ENCODE measurements at places on chromosomes 5 and 9.

DNA sequence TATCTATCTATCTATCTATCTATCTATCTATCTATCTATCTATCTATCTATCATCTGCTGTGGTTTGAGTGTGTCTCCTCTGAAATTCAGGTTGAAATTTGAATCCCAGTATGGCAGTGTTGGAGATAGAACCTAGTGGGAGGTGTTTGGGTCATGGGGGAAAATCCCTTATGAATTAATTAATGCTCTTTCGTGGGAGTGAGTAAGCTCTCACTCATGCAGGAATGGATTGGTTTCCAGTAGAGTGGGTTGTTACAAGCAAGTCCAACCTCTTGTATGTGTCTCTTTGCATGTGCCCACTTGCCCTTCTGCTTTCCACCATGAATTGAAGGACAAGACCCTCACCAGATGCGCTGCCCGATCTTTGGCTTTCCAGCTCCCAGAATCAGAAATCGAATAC lies 113.0 kb downstream of the ANXA1 start:
- peak; percentile 41 for DNase-seq

DNA sequence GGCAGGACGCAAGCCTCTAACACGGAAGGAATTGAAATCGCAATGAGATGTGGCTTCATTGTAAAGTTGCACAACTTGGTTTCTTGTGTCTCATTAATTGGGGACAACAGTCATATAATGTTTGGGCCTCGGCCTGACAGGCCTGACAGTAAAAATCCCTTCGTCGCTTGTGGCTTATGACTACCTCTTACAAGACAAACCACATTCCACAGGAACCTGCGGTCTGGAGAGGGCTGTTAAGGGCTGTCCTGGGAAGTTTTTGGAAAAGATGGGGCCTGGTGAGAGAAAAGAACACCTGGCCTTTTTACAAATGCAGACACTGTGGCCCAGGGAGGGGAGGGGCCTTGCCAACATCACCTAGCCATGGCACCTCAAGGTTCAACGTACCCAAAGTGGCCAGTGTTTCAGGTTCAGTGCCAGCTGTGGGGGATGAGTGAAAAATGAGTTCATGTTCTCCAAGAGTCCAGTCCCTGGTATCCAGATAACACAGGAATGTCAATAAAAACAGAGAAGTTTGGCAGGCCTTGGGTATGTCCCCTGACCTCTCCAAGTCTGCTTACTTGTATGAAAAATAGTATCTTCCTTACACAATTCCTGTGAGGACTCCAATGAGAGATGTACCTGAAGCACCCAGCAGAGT lies 22.2 kb downstream of the SHB start:
- peak; percentile 67 for DNase-seq

- no peak for DNase-seq
Measured at GRCh38 chr5:154866841-154867240, 8.4 kb downstream of the CNOT8 start.

- no peak for DNase-seq
Measured at GRCh38 chr5:118883362-118883761, 105.0 kb downstream of the DTWD2 start.

DNA sequence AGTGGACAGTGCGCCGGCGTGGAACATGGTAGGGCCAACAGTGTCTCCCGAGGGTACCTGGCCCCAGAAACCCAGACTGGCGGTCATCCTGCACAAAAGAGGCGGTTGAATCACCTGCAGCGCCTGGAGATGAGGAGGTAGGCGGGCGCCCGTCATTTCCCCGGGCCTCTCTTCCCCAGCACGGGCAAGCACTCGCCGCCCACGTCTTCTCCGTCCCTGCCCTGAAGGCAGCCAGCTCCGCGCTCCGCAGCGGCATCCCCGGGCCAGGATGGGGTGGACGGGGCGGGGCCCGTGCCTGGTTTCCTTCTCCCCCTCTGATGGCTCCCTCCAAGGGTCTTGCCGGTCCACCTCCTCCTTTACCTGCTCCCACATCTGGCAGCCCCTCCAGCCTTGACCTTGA lies 27.1 kb upstream of the N4BP3 start:
- no peak for DNase-seq

GRCh38 chr5:32586276-32586599 lies 881 bp downstream of the SUB1 start:
- no peak for DNase-seq

DNA sequence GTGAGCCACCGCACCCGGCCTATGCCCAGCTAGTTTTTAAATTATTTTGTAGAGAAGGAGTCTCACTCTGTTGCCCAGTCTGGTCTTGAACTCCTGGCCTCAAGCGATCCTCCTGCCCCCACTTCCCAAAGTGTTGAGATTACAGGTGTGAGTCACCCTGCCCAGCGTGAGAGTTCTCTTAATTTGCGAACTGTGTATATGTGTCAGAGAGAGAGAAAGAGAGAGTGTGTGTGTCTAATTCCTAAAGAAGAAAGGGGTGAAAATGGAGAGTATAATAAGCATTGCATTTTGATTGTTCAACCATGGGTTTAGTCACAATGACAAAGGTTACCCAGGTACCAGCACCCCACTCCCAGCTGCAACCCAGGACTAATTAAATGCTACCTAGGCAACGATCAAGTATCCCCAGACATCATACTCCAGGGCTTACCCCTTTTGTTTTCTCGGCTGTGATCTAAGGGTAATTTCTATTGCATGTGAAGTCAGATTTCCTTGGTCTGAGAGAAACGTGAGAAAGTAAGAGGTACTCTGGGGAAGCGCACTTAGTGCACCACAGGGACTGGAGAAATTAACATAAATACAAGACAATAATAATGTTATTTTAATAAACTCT lies 16.6 kb downstream of the MAP1B start:
- DNase-seq, result no peak

DNA sequence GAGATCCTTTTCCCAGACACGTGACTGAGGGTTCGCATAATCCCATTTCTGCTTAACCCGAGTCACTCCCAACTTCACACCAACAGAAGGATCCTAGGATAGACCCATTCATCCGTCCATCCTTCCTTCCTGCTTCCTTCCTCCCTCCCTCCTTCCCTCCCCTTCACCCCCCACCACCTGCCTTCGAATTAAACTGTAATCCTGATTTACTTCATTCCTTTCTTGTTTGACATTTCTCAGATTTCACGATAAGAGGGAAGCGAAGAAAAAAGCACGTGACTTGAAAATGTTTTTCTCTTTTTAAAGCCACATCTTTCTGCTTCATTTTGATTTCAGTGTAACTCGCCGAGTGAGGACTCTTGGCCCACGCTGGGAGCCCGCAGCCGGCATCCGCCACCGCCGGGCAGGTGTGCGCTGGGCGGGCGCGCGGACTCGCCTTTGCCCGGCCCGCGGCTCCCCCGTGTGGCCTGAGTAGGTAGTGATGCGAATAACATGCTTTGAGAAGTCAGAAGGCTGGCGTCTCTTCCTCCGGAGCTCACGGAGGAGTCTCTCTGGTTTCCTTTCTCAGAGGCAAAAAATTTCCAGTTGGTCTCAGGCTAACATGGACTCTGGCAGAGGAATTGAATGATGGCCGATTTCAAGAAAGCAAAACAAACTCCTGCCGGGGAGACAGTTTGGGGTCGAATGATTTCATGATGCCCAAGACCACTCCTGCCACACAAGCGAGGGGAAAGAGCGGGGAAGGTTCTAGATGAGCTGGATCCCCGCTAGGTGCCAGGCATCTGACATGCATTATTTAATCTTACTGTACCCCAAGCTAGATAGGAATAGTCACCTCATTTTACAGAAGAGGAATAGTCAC lies 117.7 kb downstream of the SLC12A2 start:
- peak; percentile 67 for DNase-seq

- no peak for DNase-seq
Measured at GRCh38 chr5:8399471-8399870, 530.5 kb downstream of the MTRR start.

DNA sequence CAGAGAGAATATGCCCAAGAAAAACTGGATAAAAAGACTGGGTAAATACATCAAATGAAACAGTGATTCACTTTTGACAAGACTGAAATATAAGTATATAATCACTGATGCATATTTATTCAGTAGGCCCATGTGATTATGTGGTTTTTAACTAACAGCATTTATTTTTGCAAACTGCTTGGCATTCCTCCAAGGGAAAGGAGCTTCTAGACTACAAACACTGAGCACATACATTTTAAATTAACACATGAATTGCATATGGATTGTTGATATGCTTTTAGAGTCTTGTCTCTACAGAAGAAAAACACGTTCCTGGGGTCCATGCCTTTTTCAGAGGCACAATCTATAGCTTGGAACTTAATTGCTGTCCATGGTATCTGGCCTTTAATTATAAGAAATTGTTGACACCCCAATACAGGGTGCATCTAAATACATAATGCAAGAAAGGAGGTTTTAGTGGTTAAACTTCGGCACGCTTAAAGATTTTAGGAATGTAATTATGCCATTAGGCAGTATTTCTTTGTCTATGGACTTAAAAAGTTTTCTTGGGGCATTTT lies 6.9 kb upstream of the MEIKIN start:
- DNase-seq, result no peak

- DNase-seq, result peak; percentile 36
Measured at GRCh38 chr5:89534331-89534730, 651.3 kb upstream of the MEF2C start.

- no peak for DNase-seq
Measured at GRCh38 chr5:63686181-63686580, 276.1 kb downstream of the HTR1A start.

DNA sequence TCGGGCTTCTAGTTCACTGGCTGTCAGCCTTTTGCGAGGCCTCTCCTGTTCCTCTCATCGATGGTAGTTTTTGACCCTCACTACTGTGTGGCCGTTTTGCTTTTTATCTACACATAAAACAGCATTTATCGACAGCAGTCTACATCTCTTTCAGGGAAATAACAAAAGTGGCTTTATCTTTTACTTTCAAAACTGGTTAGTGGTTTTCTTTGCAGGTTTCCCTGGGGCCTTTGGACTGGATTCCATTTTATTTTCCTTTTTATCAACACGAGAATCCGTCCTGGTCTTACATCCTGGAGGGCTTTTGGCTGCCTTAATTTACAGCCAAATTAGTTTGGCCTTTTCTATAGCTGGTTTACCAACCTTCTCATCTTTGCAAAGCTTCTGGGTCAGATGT lies 793 bp upstream of the PKD2L2 start:
- no peak for DNase-seq

DNA sequence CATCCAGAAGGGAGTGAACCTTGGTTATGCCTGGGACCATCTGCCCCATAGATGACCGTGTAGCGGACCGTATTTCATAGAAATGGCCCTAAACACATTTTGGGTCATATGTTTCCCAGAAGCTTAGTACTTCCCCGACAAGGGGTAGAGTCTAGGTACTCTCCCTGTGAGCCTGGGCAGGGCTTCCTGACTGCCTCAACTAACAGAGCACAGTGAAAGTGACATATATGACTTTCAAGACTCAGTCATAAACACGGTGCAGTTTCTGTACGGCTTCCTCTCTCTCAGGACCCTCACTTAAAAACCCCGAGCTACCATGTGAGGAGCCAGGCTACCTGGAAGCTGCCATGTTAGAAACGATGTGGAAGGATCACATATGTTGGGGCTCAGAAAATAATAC lies 20.9 kb downstream of the C9orf57 start:
- DNase-seq, result no peak

DNA sequence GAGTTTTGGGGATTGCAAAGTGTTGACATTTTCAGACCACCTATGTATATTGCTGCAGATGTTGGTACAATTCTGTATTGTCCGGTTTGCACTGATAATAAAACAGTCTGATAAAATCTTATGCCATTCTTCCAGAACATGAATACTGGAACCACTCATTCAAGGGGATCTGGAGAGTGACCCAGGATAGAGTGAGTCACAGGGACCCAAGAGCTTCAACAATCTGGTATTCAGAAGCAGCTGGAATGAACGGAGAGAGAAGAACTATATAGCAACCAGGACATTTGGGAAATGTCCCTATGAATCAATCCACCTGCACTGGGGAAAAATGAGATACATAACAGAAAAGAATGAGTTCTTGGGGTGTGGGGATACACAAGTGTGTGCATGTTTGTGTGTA lies 73.3 kb downstream of the SH3TC2 start:
- DNase-seq, result no peak

DNA sequence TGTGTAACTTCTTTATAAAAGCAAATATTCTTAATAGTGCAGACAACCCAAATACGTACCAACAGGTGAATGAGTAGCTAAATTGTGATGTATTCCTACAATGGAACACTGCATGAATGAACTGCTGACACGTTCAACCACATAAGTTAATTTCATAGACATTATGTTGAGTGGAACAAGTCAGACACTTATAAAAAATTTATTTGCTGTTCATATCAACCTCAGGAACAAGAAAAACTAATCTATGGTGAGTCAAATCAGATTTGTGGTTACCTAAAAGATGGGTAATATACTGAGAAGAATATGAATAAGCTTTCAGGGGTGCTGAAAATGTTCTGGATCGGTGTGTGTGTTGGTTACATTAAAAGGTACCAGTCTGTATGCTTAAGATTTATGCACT lies 35.7 kb downstream of the INVS start:
- DNase-seq, result no peak

- no peak for DNase-seq
Measured at GRCh38 chr5:151900891-151901290, 23.8 kb downstream of the GLRA1 start.

GRCh38 chr5:77781076-77781475 lies 4.9 kb upstream of the TBCA start:
- DNase-seq, result no peak

DNA sequence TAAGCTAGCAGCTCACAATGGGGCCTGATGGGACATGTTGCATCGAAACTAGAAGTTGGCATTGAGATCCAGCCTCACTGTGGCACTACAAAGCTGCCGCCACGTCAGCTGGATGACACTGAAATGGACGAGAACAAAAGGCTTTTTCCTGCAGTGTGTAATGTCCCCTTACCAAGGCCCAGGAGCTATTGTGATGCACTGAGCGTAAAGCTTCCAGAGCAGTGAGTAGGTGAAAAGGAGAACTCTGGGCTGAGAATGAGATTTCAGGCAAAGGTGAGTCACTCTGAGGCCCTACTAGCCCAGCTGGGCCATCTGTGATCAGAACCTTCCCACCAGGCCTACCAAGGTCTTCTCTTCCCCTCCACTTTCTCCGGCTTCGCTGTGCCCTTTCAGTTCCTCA lies 528.1 kb upstream of the KLF4 start:
- DNase-seq, result no peak

DNA sequence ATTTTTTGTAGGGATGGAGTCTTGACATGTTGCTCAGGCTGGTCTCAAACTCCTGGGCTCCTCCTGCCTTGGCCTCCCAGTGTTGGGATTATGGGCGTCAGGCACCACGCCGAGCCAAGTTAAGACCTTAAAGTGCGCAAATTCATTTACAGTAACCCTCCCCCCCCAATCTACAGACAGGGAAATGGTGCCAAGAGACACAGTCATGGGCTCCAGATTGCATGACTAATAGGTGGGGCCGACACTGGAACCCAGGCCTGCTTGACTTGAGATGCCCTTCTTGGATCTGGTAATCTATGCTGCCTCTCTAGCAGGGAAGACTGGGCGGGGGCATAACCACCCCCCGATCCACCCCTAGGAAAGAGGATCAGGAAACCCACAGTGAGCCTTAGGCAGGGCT lies 19.5 kb downstream of the TTF1 start:
- no peak for DNase-seq
